ENCODE measurements at places on chromosomes 6 and 20.

GRCh38 chr20:17857639-17858449, 110.8 kb downstream of the SNX5 start:
- no peak for DNase-seq

- no peak for DNase-seq
Observed at GRCh38 chr6:88493717-88494116, 327.6 kb upstream of the CNR1 start.

DNA sequence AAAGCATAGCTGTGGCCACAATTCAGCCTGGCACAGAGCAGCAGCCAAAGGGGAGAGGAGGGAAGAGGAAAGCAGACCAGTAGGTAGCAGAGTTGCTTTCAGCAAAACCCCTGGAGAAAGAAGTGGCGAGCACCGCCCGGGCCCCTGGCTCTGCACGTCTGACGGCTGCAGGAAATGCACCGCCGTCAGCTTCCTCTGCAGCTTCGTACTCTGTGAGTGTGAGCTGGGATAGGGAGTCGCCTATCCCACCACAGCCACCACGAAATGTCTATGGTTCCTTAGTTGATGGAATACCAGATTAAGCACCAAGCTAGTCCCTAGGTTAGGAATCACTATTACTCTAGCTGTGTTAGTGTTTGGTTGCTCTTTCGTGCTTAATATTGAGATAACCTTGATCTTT, 79.9 kb upstream of the NAA20 start:
- DNase-seq = no peak

DNA sequence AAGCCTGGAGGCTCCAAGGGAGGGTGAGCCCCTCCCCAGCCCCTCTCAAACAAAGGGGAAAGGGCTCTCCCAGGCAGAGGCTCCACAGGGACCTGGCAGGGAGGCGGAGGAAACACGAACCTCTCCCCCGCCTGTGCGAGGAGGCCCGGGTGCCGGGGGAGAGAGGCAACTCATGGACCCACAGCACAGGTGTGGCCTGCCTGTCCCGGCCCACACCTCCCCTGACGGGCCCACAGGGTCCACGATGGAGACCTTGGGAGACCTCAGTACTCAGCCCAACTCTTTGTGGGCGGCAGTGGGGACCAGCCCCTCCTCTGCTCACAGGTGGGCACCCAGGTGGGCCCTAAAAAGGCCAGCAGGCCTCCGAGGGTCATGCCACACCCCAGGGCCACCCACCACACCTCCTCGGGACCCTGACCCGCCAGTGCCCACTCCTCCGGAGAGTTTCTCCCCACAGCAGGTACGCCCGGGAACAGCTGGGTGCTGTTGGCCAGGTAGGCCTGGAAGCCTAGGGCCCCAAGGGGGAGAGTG, 12.2 kb downstream of the LAMA5 start:
- no peak for DNase-seq

DNA sequence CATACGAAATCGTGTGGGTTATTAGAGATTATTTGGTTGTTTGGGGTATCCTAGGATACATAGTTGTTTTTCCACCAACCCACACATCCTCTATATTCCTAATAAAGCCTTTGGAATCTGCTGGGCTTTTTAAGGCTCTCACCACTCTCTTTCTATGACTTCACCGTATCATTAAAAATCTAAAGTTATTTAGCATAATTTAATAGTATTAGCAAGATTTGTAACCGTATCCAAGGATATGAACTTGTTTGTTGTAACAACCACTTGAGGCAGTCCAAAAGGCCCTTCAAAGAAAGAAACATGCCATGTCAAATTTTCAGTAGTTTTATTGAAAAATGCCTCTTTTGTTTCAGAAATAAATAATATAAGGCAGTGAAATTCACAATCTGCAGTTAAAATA, 121.8 kb downstream of the COL12A1 start:
- no peak for DNase-seq

DNA sequence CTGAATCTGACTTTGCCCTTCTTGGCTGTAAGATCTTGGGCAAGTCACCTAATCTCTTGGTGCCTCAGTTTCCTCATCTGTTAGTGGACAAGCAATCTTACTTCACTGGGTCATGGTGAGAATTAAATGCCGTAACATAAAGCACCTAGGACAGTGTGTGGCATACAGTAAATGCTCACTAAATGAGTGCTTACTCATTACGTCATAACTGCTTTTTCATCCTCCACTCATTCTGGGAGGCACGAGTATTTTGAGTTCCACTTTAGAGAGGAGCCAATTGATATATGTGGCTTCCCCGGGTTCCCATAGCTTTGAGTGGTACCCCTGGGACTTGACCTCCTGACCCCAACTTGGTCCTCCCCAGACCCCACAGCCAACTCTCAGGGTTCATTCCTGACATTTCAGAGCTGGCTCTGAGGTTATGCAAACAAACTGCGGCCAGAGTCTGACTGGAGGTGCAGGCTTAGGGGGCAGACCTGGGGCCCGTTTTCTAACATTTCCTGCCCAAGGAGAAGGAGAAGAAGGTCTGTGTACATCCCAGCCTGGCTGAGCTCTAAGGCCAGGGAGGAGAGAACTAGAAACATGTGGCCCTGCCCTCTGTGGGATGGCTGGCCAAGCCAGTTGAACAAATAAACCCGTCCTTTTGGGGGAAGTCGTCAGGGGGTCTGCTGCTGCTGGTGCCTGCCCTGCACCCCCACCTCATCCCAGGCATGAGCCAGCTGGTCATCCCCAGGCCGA, 5.8 kb downstream of the ANGPT4 start:
- DNase-seq = no peak

GRCh38 chr6:168200571-168201134, 118.9 kb downstream of the DACT2 start:
- DNase-seq = no peak

Data from stimulated activated CD8-positive, alpha-beta memory T cell treated with anti-CD3 and anti-CD28 coated beads, Interleukin-7, amount 100 ng/mL, for 4 hours (primary cell).